GM13976 (cell line): ENCODE measurements at places on chromosomes 5 and 9.
A peak's percentile ranks its signal among the peaks of the same experiment; 100 is the strongest.

DNA sequence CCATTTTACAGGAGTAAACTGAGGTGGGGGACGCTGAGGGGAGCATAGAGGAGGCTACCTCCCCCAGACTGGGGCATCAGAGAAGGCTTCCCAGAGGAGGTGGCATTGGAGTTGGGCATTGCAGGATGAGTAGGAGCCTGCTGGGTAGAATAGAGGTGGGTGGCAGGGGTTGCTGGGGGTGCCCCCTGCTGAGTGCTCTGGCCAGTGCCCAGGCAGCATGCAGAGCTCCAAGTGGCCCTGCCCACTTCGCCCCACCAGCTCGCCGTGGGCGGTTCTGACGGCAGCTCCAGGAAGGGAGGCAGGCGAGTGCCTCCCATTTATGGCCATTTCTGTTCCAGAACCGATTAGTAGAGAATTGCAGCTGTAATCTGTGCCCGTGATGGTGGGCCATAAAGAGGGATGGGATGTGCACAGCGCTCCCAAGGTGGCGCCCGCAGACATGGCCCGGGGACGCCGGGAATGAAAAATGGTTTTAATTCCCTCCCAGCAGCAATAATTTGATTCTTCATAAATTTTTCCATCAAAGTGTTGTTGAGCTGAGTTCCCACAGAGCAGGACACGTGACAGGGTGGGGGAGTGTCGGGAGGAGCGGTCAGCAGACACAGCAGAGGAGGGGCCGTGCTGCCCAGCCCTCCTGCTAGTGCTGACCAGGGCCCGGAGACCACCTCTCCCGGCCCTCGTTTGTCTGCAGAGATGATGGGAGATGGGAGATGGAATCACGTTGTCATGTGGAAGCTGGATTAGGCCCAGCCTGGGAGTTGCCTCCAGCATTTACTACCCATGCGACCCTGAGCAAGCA, 75.5 kb downstream of the LMX1B start:
- DNase-seq = no peak

DNA sequence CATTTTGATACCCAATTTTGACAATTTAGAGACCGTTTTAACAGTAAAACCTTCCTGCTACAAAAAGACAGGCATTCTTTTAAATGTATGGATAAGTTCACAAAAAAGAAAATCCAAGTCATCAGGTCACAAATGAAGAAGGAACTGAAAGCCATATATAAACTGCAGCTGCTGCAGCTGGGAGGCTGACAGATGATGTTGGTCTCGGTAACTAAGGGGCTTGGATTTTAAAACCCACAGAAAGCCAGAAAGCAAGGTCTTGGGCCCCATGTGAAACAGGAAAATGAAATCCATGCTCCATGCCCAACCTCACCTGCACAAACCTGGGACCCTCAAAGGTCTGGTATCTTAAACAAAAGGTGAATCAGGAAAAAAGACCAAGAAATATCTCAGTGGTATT, 15.7 kb upstream of the C5orf34 start:
- no peak for DNase-seq

DNA sequence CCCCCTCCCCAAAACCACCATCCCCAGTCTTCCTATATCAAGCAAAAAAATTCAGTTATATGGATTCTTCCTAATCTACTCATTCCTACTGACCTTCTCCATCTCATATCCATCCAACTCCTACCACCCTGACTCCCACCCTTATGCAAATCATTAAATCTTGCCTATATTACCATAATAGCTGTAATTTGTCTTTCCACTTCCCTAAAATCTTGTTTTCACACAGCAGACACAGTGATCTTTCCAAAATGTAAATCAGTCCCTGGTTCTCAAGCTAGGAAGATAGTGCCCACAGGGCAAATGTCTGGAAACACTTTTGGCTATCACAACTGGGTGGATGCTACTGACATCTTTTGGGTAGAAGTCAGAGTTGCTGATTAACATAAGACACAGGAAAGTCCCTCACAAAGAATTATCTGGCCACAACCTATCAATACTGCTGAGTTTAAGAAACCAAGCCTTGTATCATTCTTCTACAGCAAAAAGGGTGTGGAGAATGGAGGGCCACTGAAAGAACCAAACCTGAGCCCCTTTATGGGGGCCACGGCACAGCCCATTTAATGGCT, 1.4 kb downstream of the SRA1 start:
- DNase-seq = no peak

DNA sequence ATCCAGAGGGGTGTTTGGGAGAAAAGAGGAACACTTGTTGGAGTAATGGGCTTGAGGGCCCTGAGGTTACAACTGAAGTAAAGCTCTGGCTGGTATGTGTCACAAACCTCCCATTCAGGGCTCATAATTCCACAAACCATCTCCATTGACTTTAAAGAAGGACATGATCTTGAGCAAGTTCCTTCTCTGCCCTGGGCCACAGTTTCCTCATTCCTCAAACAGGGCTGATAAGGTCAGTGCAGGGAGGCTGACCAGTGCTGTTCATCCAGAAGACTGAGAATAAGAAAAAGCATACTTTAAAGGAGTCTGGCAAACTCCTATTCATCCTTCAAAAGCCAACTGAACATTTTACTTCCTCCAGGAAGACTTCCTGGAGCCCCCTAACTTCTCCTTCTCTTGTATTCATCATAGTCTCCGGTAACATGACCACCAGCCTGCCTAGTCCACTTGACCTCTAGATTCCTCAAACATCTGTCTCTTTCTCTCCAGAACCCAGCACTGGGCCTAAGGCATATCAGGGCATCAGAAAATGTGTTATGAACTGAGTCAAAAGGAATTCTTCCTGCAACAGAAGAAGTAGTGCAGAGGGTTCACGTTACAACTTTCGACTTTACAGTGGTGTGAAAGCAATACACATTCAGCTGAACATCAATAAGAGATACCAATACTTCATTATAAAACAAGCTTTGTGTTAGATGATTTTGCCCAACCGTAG, 20.7 kb upstream of the PTPN3 start:
- no peak for DNase-seq

GRCh38 chr5:73265641-73266040, 92.6 kb downstream of the TMEM174 start:
- DNase-seq = no peak

- DNase-seq = no peak
Measured at GRCh38 chr9:27395484-27395921, 98.6 kb upstream of the EQTN start.

DNA sequence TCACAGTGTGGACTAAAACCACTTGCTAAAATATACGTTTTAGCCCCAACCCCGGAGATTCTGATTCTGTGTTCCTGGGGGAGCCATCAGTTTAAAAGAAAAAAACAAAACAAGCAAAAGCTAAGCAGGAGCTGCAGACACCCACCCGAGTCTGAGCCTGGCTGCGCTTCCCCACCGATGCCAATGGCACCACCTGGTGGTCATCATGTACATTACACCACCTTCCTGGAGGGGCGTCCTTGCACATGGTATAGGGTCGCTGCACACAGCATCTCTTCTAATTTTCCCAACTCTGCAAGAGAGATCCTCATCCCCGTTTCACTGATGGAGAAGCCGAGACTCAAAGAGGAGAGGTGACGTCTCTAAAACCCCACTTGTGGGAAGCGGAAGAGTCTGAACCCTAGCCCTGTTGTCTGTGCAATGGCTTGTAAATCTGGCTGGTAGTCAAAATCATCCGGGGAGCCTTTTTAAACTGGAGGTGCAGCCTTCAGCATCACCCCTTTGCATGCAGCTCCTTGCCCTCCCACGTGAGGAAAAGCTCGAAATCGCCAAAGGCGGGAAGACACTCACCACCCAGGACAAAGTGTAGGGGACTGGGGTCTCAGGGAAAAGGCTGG, 23.1 kb upstream of the CNOT6 start:
- DNase-seq = peak; percentile 81

GRCh38 chr5:72107131-72107900, at the start of gene MAP1B:
Gene MAP1B (plus strand): TSS chr5:72107475. CDS start chr5:72107532, 57 bp downstream.
- DNase-seq = peak; percentile 51

- DNase-seq = no peak
Measured at GRCh38 chr5:112379542-112380325, 39.3 kb downstream of the EPB41L4A start.

DNA sequence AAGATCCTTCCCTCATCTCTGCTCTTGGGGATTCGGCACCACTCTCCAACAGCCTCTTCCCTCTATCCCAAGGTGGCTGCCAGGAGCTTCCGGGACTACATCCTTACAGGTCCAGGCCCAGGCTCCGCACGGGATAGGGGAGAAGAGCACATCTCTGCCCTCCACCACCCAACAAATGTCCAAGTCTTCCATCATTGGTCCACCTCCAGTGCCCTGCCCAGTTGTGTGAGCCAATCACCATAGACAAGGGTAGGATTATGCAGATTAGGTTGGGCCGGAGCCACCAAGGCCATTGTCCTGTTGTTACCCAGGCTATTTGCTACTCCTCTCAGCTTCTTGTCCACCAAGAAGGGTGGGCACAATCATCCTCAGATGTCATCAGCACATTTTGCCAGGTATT, 9.1 kb downstream of the UNC5A start:
- no peak for DNase-seq

- DNase-seq = no peak
Measured at GRCh38 chr9:14096258-14096922, 217.6 kb downstream of the NFIB start.

GRCh38 chr5:3751846-3752245, 156.2 kb downstream of the IRX1 start:
- DNase-seq = no peak

DNA sequence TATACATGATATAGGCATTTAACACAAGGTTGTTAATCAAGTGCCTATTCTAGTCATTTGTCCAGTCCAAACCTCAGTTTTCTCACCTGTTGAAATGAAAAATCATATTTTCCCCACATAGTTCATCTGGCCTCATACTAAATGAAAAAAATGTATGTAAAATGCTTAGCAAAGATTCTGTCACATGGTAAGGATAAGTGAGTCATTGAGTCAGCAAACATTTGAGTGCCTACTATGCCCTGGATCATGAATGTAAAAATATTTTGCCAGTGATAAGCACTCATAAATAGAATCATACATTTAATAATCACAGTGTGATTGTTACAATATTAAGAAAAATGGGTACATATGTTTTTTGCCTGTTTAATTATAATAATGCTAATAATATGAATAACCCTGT, 181.2 kb upstream of the PAPPA start:
- no peak for DNase-seq

GRCh38 chr5:66307647-66308241, 163.6 kb downstream of the SREK1 start:
- DNase-seq = peak; percentile 59

DNA sequence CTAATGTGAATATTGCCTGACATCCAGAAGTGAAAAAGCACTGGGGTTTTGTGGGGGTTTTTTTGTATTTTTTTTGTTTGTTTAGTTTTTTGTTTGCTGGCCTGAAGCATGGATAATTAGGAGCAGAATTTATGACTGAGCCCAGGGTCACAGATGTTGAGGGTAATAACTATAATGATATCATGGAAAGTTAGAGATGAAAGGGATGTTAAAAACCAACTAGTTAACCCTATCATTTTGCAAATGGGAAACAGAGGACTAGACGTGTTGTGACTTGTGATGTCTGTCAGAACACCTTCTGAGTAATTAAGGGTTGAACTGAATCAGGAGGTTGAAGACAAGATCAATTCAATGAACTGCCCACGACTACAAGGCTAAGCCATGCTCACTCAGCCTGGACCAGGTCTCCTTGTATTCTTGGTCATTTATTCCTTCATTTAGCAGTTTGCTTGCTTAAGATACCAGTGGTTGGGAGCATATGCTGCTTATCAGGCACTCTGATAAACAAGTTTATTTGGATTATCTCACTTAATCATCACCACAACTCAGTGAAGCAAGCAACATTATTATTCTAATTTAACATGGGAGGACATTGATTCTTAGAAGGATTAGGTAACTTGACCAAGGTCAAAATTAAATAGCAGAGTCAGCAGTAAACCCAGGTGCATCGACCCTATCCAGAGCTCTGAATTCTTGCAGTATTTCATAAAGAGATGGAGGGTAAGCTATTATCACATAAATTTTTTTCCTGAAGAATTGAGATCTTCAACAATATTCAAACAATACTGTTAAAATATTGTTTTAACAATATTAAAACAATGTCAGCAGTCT, 75.7 kb upstream of the PIK3R1 start:
- no peak for DNase-seq
